ENCODE measurements at places on chromosomes 4 and X.

DNA sequence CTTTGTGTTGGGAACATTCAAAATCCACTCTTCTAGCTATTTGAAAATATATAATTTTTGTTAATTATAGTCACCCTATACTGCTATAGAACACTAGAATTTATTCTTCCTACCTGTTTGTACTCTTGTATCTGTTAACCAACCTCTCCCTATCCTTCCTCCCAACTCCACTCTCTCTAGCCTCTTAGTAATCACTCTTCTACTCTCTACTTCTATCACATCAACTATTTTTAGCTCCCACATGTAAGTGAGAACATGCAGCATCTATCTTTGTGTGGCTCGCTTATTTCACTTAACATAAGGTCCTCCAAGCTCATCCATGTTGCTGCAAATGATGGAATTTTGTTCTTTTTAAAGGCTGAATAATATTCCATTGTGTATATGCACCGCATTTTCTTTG is 537.3 kb downstream of the MID1IP1 start:
- DNase-seq, result no peak

- peak; percentile 59 for DNase-seq
Measured at GRCh38 chr4:2041239-2042130, 17.6 kb upstream of the NAT8L start.

- DNase-seq, result no peak
Measured at GRCh38 chr4:48138936-48139335, 4.9 kb upstream of the TXK start.

DNA sequence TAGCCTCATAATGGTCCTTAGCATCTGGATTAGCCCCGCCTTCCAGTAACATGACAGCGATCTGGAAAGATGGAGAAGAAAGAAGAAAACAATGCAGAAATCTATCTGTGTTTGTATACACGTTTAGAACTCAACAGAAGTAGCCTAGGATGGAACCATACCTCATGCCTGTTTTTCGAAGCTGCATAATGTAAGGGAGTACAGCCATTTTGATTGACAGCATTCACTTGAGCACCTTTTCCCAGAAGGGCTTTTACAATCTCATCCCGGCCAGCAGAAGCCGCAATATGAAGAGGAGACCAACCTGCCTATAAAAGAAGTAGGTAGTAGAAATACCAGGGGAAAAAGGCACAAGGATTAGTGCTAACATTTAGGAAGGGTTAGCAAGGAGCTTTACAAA is 3.5 kb downstream of the PSMD10 start:
- DNase-seq, result no peak
